T47D (cell line): ENCODE measurements at places on chromosomes 13 and 19.

DNA sequence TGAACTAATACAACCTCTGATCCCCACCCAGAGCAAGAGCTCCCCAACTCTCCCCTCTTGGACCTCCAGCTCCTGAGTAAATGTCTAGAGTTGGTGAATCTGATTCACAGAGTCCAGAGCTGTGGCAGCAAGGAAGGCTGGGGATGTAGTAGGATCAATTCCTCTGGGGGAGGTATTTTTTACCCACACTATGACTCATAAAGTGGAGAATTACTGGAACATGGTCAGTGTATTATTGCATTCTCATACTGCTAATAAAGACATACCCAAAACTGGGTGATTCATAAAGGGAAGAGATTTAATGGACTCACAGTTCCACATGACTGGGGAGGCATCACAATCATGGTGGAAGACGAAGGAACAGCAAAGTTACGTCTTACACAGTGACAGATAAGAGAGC, 496.7 kb downstream of the EFNB2 start:
- DNase-seq: no peak

GRCh38 chr13:110683921-110684320, 22.0 kb downstream of the CARS2 start:
- no peak for DNase-seq

- no peak for DNase-seq
Measured at GRCh38 chr13:51058461-51059167, 52.5 kb downstream of the C13orf42 start.

GRCh38 chr13:52615134-52615801, 27.0 kb upstream of the HNRNPA1L2 start:
- DNase-seq: no peak

DNA sequence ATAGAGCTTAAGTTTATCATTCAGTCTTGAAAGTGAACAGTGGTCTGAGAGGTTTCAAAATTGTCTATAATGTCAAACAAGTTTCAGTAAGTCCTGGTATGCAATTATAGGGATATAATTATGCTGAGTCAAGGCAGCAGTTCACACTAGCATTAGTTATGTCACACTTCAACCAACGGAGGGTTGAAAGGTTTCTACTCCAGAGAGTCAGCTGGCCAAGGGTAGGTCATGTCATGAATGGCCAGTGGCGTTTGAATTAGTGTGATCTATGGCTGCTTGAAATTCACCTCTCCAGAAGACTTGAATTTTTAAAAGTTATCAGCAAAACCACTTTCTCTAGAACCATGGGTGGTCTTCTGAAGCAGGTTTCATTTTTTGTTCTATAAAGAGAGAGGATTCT, 108.6 kb downstream of the TNFRSF19 start:
- no peak for DNase-seq

DNA sequence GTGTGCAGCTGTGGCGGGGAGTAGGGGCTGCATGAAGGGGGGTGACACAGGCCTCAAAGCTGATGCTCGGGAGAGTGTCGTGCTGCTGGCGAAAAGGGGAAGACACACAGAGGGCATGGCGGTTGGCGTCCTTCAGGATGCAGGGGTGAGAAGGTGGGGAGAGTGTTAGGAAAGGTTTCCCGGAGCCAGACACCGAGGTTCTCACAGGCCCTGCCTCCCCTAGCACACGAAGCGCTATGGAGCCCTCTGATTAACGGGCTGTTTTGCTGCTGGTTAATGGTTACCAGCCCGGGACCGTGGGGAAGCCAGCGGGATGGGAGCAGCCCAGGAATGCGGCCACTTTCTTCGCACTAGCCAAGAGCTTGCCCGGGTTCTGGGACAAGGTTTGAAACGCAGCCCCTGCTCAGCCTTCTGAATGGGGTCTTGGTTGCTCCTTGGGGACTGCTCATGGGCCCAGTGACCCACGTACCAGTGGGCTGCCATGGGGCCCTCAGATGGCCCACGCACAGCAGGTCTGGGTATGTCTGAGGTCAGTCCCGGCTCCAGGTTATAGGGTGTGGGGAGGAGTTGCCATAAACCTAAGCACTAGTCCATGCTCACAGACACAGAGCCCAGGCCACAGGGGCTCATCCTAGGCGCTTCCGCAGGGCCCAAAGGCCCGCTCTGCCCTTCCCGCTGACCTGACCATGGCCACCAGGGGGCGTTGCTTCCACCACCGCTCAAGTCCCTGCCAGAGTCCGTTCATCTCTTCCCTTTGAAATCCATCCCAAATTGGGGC, 31.3 kb upstream of the ISYNA1 start:
- DNase-seq: no peak

GRCh38 chr13:112231451-112232083, 144.6 kb upstream of the SPACA7 start:
- DNase-seq: no peak

DNA sequence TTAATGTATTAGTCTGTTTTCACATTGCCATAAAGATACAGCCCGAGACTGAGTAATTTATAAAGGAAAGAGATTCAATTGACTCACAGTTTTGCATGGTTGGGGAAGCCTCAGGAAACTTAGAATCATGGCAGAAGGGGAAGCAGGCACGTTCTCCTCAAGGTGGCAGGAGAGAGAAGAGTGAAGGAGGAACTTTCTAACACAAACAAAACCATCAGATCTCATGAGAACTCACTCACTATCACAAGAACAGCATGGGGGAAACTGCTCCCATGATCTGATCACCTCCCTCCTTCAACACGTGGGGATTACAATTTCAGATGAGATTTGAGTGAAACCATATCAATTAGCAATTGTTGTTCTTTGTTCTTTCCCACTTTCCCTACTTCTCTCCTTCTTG, 689.0 kb upstream of the SLITRK1 start:
- no peak for DNase-seq

DNA sequence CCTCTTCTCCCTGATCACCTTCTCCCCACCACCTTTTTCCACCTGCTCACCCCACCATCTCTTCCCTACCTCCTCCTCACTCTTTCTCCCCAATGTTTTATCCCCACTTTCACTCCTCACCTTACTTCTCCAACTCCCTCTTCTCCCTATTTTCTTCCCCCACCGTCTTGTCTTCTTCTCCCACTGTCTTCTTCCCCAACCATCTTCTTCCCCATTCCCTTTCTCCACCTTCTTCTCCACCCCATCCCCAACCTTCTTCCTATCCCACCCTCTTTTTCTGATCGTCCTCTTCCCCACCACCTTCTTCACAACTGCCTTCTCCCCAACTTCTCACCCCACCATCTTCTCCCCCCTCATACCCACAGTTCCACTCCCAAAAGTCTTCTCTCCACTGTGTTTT, 929.4 kb downstream of the UQCRFS1 start:
- DNase-seq: no peak

DNA sequence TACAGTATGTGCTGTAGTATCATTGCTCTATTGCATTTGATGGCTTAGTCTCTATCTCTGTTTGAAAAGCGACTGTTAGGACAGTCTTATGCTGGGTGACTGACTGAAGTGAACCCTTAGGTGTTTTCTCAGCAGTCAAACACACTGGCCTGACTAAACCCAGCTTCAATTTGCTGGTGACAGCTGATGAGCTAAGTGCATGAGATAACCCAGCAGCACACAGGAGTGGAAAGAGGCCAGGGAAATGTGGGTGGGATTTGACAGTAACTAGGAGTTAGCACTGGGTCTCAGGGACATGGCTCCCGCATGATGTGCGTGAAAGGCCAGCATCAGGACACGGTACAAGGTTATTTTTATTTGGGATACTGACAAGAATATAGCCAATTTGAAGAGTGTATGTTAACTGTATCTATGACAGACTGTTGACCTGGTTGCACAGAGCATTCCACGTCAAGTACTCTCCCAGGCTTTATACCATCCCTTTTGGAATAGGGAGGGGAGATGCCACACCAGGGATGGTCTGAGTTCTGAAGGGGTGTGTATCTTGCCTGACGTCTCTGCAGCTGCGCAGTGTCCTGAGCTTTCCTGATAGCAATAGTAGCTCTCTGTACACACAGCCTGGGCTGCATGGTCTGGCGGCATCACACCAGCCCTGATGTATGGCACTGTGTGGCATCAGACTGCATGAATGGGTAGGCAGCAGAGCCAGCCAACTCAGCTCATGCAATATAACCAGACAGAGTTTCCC, 144.8 kb downstream of the FLT1 start:
- DNase-seq: no peak

- DNase-seq: no peak
Measured at GRCh38 chr13:107450431-107450830, 764.9 kb downstream of the LIG4 start.

GRCh38 chr13:89455741-89456140, 1784.6 kb downstream of the SLITRK5 start:
- peak; percentile 10 for DNase-seq

DNA sequence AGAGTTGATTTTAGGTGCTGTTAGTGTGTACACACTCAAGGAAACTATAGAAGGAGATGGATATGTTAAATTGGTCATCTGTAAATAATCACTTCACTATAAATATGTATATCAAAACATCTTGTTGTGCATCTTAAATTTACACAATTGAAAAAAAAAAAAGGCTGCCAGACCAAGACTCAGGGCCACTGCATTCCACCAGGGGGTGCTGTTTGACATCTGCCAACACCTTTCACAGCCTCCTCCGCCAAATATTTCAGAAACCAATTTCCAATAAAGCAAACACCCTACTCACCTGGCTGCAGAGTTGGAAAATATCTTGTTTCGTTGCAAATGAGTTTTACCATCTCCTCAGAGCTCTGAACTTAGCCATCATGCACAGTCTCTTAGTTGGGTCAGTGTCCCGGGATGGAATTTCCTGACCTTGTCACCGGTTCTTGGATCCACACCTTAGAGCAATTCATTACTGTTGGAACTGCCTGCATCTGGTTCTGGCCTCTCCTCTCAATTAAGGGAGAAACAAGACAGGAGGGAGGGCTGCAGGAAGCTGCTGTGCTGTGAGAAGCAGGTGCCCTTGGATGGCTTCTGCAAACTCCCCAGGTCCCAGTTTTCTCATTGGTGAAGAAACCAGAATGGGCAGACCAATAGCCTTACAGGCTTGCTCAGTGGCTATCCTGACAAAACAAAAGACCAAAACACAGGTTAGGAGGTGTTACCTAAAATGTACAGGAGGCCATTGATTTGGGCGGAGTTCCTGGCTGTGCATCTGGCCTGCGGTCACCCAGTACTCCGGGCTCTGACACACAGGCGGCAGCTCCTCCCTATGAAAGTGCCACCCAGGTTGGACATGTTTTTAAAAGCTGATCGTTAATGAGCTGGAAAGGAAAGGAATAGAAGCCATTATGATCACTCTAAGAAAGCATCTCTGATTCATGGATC, 746.6 kb downstream of the UQCRFS1 start:
- peak; percentile 7 for DNase-seq

DNA sequence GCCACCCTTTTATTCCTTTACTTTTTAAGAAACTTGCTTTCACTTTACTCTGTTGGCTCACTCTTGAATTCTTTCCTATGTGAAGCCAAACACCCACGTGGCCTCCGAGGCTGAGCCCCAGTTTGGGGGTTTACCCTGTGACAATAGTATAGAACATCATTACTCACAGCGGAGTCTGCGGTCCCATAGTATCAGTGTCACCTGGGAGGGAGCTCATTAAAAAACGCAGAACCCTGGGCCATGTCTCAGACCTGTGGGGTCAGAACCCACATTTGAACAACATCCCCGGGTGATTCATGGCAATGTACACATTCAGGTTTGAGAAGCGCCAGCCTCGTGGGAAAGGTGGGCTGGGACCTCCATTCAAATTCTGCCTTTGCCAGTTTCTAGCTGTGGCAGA, 36.0 kb upstream of the UBL3 start:
- DNase-seq: no peak

GRCh38 chr13:113137691-113138298, 15.2 kb downstream of the F10 start:
- DNase-seq: no peak

GRCh38 chr13:79419365-79419764, 13.3 kb upstream of the RBM26 start:
- DNase-seq: no peak

DNA sequence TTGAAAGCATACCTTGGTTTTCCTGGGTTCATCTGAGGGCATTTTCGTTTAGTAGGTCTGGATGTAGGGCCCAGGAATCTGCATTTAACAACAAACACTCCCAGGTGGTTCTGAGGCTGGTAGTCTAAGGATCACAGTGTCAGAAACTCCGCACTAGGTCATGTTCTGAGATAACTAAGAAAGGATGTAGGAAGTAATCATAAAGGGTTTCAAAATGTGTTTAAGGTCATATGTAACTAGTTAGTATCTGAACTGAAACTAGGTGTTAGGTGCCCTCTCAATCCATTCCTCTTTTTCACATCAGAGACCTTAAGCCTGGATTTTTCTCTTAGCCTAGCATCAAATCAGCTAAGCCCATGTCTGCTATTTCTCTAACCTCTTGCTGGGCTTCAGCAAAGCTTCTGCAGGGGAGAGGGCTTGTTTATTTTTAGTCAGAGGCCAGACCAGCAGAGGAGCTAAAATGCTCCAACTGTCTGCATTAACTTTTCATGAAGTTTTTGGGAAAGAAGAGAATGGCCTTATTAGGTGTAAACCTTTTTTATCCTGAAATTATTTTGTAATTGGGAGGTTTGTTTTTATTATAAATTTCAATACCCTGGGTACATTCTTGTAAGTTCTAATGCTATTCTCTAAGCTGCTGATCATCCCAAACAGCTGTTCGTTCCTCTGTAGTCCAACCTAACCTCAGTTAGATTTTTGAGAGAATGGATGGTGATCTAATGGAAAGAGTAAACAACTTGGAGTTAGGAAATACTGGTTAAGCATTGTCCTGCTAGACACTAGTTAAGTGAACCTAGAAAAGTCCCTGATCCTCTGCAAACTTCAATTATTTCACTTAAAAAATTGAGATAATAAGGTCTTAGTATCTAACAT, 262.8 kb upstream of the RFC3 start:
- DNase-seq: no peak

DNA sequence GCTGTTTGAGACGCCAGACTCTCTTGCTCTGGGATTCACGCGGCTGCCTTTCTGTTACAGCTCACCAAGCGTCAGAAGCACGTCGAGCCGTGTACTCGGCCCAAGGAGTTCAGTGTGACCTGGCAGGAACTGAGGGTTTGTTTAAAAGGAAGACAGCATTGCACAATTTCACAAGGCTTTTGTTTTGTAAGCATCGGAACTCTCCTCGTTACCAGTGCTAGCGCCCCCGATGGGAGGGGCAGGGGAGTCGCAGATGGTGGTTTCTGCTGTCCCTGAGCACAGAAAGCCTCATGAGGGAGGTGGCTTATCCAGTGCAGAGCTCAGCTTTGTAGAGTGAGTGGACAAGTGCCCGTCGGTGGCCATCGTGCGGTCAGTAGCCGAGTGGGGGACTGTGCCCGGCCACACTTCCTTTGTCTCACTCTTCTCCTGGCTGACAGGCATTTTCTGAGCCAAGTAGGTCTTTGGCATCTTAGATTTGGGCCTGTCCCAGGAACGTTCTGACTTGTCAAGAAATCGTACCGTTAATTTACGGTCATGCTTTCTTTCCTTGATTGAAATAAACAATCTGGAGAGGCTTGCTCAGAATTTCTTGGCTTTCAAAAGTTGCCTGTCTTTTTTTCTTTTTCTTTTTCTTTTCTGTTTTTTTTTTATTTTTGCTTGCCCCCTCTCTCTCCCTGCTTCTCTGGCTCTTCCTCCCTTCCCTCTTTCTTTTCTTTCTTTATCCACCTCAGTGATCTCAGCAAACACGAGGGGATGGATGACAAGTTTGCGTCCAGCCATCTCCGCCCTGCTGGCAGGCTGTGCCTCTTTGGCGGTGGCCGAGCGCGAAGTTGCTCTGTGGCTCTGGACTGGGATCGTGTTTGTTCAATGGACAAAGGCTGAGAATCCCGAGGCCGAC, 7.7 kb downstream of the KDM4B start:
- peak; percentile 35 for DNase-seq

- peak; percentile 37 for DNase-seq
Measured at GRCh38 chr19:50994129-50994528, 7.3 kb downstream of the KLK8 start.
